ENCODE measurements at places on chromosomes 7 and 10. TPM values are rescaled to one million over a fixed set of nuclear protein-coding genes. Genes with fewer than 3 reads are reported as not detected.

DNA sequence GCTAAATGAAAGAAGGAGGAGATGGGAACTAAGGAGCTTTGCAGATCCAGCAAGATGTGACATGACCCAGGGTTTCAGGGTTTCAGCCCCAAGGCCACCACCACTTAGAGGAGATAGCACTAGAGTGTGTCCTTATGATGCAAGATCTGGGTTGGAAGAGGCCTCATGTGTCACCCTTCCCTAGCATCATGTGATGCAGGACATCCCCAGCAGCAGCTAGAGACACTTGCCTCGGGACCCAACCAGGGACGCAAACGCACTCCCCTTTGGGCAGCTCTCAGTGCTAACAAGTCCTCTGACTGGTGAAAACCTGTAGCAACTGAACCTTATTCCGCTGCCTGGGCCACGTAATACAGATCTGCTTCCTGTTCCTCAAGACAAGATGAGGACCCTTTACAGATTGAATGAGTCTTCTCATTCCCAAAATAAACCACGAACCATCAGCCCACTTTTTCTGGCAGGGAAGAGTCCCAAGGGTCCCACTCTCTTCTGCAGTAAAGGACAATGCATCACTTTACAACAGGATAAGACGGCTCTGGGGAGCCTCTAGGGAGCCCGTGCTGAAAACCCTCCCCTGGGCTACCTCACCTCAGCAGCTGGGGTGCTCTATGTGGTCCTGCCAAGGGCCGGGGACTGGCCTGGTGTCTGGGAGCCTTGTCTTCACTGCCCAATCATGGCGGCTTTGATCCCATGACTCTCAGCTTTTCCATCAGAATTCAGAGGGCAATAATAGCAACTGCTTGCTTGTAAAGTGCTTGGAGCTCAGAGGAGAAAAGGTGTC is 44.8 kb upstream of the GDF10 start:
- no peak for DNase-seq

DNA sequence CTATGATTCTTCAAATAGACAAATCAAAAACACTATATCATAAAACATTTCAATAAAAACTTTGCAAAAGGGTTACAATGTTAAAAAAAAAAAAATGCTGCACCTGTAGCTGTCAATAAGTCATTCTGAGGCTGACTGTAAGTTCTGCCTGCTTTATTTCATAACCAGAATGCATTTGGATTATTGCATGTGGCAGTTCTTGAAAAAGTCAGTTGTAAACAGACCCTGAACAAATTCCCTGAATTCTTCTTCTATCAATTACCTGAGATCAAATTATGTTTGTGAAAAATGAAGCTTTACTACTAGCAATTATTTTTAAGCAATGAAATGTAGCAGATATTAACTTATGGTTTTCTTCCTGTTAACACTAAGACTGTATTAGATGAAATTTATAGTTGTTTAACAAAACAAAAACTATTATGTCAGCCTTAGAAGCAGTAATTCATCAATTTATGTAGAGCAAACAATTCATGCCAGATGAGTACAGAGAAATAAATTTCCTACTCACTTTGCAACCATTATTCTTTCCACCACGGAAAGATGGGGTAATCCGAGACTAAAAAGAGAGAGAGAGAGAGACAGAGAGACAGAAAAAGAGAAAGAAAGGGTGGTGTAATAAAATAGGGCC is 107.8 kb downstream of the SFMBT2 start:
- no peak for DNase-seq

DNA sequence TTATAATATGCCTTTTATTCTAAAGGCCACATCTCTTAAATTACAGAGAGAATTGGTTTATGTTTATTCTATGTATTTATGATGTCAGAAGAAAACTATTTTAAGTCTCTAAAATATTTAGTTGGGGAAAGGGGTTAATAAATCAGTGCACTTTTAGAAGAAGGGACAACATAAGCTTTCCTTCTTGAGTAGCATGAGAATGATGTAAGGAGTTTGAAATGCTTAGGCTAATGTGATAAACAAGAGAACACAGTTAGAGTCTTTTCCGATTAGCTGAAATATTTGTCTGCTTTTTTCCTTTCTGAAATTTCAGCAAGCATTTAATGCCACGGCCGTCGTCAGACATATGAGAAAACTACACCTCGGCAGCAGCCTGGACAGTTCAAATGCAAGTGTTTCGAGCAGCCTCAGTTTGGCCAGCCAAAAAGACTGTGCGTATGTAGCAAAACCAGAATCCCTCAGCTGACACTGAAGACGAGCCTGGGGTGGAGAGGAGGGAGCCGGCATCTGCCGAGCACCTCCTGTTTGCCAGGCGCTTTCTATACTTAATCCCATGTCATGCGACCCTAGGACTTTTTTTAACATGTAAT is 176.2 kb downstream of the CCDC3 start:
- DNase-seq: no peak

GRCh38 chr10:4984971-4985594 is 18.6 kb downstream of the AKR1C2 start:
- no peak for DNase-seq

DNA sequence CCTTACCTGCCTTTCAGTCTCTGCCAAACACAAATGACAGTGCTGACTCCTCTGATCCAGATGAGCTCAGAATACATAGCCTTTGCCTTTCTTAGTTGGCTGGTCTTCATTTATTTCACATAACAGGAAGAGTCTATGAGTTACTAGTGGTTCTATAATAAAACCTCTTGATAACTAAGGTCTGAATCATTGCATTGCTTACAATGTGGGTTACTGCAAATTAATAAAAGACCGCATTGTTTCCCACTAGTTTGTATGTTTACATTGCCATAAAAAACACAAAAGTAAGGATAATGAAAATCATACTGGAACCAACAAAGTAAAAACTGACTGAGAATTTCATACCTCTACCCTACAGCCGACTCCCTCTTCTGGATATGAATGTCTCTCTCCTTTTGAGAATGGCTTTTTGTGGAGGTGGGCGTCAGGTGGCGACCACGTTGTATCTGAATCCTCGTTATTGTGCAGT is 62.0 kb upstream of the AKR1E2 start:
- DNase-seq: no peak

- DNase-seq: no peak
These were observed 33.3 kb downstream of the GNA12 start for GRCh38 chr7:2810682-2811415.

The C10orf62 gene
- total RNA-seq: not detected

The ZPBP gene
- not detected for total RNA-seq

The ITIH5 gene
- total RNA-seq: 0.05 TPM

The EN2 gene
- not detected for total RNA-seq

The TCTN3 gene
- 43.8 TPM for total RNA-seq

The PRKG1 gene
- 1.6 TPM for total RNA-seq
